NCI-H2081 treated with DMSO at 0.1 percent for 48 hours (cell line): ENCODE measurements at places on chromosomes 5 and 9.

GRCh38 chr9:77427256-77427927, 220.7 kb downstream of the GNA14 start:
- no peak for DNase-seq

GRCh38 chr9:20314981-20315380, 307.3 kb downstream of the MLLT3 start:
- no peak for DNase-seq

- DNase-seq, result no peak
Observed at GRCh38 chr9:87686520-87687090, 39.3 kb upstream of the CTSL start.

- no peak for DNase-seq
Observed at GRCh38 chr5:78537821-78538220, 110.8 kb downstream of the LHFPL2 start.

- no peak for DNase-seq
Observed at GRCh38 chr5:54981928-54982327, 3.5 kb downstream of the ESM1 start.

DNA sequence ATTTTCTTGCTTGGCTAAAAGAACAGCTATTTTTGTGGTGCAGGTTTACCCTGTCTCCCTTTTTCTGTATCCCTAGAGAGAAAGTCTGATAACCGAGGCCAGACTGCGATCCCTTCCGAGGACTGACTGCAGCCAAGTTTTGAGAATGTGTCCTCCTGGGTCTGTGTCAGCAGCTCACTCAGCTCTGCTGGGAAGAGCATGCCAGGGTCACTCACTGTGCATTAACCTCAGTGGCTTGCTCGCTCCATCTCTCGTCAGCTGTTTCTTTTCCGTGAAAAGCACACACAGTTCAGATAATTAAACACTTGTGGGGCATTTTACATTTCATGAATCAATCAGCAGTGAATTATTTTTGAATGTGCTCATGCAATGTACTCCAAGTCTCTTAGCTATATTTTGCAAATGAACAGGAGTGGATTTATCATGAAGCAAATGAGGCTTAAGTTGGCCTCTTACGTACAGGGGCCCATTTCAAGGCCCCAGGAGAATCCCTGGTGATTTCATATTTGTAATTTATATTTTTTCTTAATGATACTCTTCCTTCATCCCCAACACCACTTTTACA, 252.1 kb downstream of the SMARCA2 start:
- no peak for DNase-seq

DNA sequence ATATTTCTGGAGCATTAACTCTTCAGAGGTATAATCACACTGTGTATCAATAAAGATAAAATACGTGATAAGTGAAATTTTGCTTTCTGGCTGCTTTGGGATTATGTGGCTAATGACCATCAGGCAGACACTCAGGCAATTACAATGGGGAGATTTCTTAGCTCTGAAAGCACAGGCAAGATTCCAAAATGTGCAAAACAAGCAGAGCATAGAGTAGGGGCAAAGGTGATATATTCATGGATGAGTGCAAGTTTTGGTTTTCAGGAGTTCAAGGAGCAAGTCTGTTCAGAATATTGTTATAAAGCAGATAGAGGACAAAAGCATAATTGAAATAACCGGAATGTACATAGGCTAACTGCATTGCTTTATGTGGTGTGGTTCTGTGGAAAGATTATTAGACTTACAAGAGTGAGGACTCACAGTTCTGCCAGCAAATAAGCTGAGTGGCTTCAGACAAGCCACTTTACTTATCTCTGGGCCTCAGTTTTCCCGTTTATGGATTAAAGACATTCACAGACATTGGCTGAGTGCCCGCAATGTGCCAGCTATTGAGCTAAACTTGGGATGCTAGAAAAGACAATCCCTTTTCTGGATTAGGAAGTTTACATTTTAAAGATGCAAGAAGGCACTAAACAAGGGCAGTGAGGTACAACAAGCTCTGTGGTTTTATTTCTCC, 945.6 kb upstream of the ARRDC3 start:
- DNase-seq, result no peak

GRCh38 chr5:80283360-80283759, 27.5 kb upstream of the SERINC5 start:
- no peak for DNase-seq

GRCh38 chr5:139863361-139863760, 67.8 kb downstream of the PSD2 start:
- DNase-seq, result no peak
